Pancreas (tissue), 10 donors: ENCODE measurements at places on chromosomes 5 and 9. TPM values are rescaled to one million over a fixed set of nuclear protein-coding genes. Genes with fewer than 3 reads are reported as not detected.

- no peaks in the 10 kb centered on the region for H3K4me1 ChIP-seq
- DNase-seq: no peak
- no peak overlapping the region for H3K27ac ChIP-seq
- no peaks in the 10 kb centered on the region for H3K36me3 ChIP-seq
These were observed 292.1 kb downstream of the GADD45G start for GRCh38 chr9:89896806-89897340.

- H3K4me1 ChIP-seq: no peaks in the 10 kb centered on the region
- H3K27ac ChIP-seq: no peak overlapping the region
- no peak for DNase-seq
- H3K27me3 ChIP-seq: no peaks in the 10 kb centered on the region
These were observed 499.7 kb downstream of the PDE4D start for GRCh38 chr5:59393585-59394420.

GRCh38 chr5:143964919-143965318 lies 153.0 kb downstream of the HMHB1 start:
- no peak overlapping the region for H3K4me3 ChIP-seq
- no peak overlapping the region for H3K27ac ChIP-seq
- no peaks in the 10 kb centered on the region for H3K4me1 ChIP-seq

DNA sequence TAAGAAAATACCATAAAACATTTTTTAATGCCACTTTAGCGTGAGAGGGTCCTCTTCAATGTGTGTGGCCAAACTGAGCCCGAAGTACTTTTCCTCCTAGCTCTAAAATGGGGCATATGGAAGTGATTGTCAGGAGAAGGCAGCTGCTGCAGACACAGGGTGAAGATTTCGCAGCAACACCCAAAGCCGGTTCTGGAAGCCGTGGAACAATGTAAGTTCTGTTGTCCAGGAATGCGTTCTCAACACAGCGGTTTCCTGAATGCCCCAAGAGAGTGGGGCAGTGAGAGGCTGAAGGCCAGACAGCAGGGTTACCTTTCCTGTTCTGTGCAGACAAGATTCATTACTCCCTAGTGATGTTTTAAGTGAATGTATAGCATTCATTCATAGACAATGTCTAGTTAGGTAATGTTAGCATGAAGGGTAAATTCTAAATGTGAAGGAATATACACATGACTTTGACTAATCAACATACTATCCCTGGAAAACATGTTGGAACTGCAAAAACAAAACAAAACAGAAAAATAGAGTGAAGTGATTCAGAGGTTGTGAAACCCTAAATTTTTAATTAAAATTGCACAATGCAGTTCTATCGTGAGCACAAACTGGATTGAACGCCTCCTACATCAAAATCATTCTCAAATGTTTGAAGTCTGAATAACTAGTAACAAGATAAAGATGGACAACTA lies 197.0 kb upstream of the SEMA6A start:
- H3K4me1 ChIP-seq: no peaks in the 10 kb centered on the region
- DNase-seq: peak; percentile 17
- no peaks in the 10 kb centered on the region for H3K27me3 ChIP-seq
- H3K36me3 ChIP-seq: no peaks in the 10 kb centered on the region
- H3K4me3 ChIP-seq: no peak overlapping the region
- H3K27ac ChIP-seq: no peak overlapping the region

DNA sequence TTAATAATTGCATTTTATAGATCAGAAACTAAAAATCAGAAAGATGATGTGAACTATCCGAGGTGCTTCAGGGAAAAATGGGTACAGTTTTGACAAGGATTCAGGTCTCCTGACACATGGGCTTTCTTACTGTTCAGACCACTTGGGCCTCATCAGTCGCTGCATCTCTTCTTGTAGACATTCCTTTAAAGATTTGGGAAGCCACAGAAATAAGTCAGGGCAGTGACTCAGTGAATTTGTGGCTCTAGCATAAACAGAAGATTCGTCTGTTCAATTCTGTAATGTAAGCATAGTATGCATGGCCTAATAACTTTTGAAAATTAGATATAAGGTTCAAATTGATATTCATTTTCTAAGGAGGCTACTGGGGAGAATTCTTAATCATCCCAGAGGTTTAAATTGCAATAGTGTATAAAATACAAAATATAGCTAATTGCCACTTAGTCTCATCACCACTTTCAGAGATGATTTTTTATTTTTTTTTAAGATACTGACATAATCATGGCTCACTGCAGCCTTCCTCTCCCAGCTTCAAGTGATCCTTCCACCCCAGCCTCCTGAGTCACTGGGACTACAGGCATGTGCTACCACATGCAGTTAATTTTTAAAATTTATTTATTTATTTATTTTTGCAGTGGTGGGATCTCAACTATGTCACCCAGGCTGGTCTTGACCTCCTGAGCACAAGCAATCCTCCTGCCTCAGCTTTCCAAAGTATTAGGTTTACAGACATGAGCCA lies 48.9 kb downstream of the RASEF start:
- no peak overlapping the region for H3K27ac ChIP-seq
- H3K4me3 ChIP-seq: no peak overlapping the region
- H3K27me3 ChIP-seq: no peaks in the 10 kb centered on the region
- H3K4me1 ChIP-seq: no peaks in the 10 kb centered on the region
- DNase-seq: no peak
- peaks cover 19% of the 10 kb centered on the region for H3K36me3 ChIP-seq

The CD180 gene
- total RNA-seq: 1.3 TPM

The HTR4 gene
- total RNA-seq: not detected

The SLC22A5 gene
- total RNA-seq: 5.5 TPM
